Body of pancreas (tissue), 4 donors: ENCODE measurements at places on chromosomes 3 and 15. TPM values are rescaled to one million over a fixed set of nuclear protein-coding genes. Genes with fewer than 3 reads are reported as not detected.

The SLC22A13 gene
- 0.52 TPM for total RNA-seq

The CFAP92 gene
- not detected for total RNA-seq

The PIERCE2 gene
- total RNA-seq = 2.0 TPM

The SGO1 gene
- 2.0 TPM for total RNA-seq

The IQCF5 gene
- not detected for total RNA-seq

The ANKRD63 gene
- not detected for total RNA-seq

The ADAMTS9 gene
- total RNA-seq = 27.2 TPM

The ABI3BP gene
- total RNA-seq = 19.8 TPM

The UBA5 gene
- 99.2 TPM for total RNA-seq

The CDHR4 gene
- total RNA-seq = not detected

The ARF4 gene
- total RNA-seq = 90.3 TPM

The CFAP100 gene
- not detected for total RNA-seq

The SLC9C1 gene
- total RNA-seq = not detected

The SIDT1 gene
- total RNA-seq = 1.6 TPM

The GADL1 gene
- total RNA-seq = not detected

The FANCD2OS gene
- total RNA-seq = not detected

The CCRL2 gene
- total RNA-seq = not detected

The NPAP1 gene
- total RNA-seq = 0.33 TPM

The CLDN1 gene
- total RNA-seq = 57.9 TPM

The TICRR gene
- not detected for total RNA-seq

The PLA2G4F gene
- total RNA-seq = 2.0 TPM

The TEX55 gene
- not detected for total RNA-seq

The AADACL2 gene
- total RNA-seq = not detected

The CCR1 gene
- 3.0 TPM for total RNA-seq

The LIPH gene
- total RNA-seq = 10.9 TPM

The CNTN3 gene
- 20.4 TPM for total RNA-seq

The GOLGA8N gene
- total RNA-seq = 23.3 TPM

The PLCB2 gene
- 4.6 TPM for total RNA-seq

The PRR20G gene
- total RNA-seq = not detected

The FRG2C gene
- total RNA-seq = not detected
